ENCODE measurements at places on chromosomes 6 and 20. TPM values are rescaled to one million over a fixed set of nuclear protein-coding genes. Genes with fewer than 3 reads are reported as not detected.

- H3K27ac ChIP-seq = no peak overlapping the region
- no peaks in the 10 kb centered on the region for H3K27me3 ChIP-seq
- peaks cover 45% of the 10 kb centered on the region for H3K4me1 ChIP-seq
- no peak for DNase-seq
- H3K4me3 ChIP-seq = no peak overlapping the region
- H3K36me3 ChIP-seq = peaks cover 91% of the 10 kb centered on the region
Observed at GRCh38 chr20:10642856-10643559, 30.8 kb downstream of the JAG1 start.

GRCh38 chr20:35311822-35312221 lies 19.6 kb upstream of the FAM83C start:
- H3K4me3 ChIP-seq = no peak overlapping the region
- no peaks in the 10 kb centered on the region for H3K4me1 ChIP-seq
- H3K36me3 ChIP-seq = no peaks in the 10 kb centered on the region
- H3K27me3 ChIP-seq = no peaks in the 10 kb centered on the region
- no peak for DNase-seq
- H3K27ac ChIP-seq = no peak overlapping the region

DNA sequence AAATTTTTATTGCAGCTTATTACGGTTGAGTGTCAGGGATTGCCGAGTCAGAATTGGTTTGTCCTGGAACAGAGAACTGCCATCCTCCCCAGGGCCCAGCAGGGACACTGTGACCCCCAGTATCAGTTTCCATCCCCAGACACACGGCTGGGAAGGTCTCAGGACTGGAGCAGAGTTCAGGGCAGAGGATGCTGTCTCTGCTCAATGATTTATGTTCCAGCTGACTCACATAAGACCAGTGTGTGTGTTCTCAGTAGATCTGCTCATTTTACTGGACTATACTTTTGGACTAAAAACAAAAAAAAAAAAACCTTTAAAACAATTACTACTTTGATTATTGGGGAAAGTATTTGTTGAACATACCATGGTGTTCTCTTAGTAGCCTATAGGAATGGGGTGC lies 44.2 kb downstream of the FNDC1 start:
- no peaks in the 10 kb centered on the region for H3K27me3 ChIP-seq
- H3K4me1 ChIP-seq = peaks cover 8% of the 10 kb centered on the region
- DNase-seq = no peak
- no peaks in the 10 kb centered on the region for H3K36me3 ChIP-seq
- no peak overlapping the region for H3K4me3 ChIP-seq

Gene UFL1
- total RNA-seq = 29.7 TPM

Measured in tibial nerve (tissue), 4 donors.